ENCODE measurements at places on chromosomes 7 and 10.
A peak's percentile ranks its signal among the peaks of the same experiment; 100 is the strongest.

DNA sequence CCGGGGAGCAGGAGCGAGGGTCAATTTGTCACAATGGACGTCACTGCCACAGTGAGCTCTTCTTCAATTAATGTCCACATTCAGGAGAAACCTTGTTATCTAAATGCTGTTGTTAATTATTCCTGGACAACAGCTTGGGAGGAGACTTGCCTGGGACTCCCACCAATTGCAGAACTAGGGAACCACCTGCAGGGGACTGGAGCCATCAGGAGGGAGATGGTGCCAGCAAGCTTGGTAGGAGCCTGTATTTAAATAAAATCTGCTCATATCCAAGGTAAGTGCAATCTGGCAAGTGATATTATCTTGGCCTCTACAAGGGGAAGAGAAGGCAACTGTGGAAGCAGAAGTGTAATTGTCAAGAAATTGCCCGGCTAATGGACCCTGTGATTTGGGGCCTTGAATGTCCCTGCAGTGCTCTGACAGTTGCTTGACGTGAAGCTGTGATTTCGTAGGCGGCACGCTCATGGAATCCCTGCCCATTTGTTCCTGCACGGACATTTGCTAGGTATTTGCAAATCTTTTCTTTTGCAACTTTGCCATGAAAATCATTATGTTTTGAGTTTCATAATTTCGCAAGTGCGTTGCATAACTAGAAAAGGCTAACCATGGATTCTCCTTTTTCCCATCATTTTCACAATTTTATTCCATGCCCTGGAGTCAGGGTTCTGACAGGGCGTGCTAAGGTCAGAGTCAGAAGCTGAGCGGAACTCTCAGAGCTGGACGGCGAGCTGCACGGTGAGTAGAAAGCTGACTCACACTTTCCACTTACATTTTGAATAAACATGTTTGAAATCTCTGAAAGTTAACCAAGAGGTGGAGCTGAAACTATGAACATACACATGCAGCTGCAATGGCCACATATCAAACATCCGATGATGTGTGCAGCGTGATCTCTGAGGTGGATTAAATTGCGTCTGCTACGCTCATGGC lies 84.9 kb upstream of the TCERG1L start:
- DNase-seq, result no peak

DNA sequence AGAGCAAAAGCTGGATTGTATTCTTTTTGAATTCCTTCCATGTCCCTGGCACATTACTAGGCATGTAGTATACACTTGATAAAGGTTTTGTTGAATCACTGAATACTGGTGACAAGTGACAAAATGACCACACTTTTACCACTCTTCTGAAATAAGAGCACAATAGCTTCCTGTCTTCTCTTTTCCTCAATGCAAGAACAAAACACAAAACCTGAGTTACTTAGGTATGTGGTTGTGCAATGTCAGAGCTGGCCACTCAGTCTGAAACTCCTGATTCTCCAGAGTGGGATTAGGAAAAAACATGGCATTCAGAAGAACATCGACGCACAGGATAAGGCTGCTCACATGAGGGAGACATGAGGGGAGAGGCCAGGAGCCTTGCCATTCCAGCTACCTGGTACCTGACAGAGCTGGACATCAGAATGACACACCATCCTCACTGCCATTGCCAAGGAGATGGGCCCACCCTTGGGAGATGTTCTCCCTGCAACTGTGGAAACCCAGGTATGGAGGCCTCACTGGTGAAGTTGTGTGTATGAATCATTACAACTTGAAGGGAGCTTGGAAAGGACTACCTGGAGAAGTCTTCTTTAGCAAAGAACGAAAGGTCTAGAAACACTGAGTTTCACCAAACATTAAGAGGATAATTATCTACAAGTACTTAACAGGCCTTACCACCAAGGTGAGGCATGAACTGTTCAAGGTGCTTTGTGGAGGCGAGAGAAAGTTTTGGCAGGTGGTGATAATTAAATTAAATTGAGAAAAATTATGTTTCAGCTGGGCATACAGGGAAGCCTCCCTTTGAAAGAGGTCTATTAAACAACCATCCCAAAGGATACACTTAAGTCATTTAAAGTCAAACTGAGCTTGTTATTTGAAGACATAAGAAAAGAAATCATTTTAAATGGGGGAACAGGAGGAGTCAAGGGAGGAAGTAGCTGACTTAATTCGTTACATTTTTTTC lies 246.5 kb upstream of the AOAH start:
- DNase-seq, result no peak

- DNase-seq, result no peak
These were observed 189.3 kb downstream of the ELMO1 start for GRCh38 chr7:37259319-37259821.

DNA sequence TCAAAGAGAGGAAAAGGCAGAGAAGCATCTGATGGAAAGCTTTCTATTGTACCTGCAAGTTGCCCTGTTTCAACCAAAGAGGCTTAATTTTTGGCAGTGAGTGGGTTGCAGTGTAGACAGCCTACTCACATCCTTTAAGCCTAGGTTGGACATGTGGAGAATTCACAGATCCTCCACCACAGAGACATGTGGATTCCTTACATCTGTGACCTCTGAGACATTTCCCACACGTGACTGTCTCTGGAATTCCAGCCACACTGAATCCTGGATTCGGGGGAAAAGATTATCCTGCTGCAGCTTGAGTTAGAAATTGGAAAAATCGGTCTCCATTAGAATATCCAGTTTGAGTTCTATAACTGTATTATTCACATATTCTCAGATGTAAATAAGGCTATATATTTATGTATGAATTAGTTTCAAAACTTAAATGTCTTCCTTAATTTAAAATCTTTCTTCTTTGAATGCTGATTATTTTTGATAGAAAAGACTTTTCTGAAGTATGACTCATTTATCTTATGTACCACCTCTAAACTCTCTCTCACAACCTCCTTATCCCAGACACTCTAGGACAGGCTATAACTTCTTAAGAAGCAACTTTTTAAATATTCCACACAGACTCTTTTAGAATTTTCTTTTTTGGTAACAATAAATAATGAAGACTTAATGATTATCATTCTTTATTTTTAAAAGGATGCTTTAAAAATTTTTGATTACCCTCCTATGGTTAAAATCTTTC lies 123.3 kb downstream of the TWIST1 start:
- no peak for DNase-seq

DNA sequence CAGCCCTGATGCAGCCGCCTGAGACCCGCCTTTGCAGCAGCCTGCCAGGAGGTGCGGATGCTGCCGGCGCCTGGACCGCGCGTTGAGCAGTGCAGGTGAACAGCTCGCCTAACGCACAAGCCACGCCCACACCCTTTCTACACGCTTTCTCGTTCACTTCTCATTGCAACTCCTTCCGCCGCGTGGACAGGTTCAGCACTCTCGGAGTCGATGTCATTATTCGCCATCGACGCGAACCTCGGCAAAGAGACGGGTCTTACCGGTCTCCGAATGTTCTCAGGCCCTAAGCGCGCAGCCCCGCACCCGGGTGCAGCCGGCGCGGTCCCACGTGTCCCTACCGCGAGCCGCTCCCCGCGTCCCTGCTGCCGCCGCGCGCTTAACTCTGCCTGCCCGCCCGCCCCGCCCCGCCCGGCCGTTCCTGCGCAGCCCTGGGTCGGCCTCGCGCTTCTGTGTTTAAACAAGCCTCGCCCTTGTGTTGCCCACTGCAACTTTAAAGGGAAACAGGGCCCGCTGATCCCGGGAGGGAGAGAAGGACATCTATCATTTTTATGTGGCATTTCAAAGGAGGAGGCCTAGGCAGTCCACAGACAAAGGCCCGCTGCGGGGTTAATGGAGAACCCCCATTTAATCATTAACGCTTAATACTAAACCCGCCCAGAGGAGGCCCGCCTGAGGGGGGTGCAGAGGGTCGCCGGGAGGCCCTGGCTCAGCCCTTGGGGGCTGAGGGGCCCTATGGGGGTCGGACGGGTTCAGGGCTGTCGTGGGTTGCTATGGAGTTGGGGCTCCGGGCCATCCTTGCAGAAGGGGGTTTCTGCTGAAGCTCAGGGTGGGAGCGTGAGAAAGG lies 128.5 kb downstream of the WDR11 start:
- DNase-seq, result peak; percentile 19

DNA sequence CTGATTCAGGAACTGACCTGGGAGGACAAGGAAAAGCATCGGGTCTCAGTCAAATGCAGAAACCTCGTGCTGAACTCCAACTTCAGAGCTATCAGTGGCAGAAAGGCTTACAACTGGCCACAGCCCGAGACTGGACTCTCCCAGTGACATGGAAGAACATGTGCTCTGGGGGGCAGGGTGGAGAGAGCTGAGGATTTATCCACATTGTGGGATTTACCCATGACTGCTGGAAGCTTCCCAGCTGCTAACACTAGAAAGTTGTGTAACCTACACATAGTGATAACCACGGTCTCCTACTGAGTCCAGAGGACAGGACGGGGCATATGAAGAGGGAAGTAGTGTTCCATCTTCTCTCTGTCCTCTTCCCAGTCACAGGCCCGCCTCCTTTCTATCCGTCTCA lies 103.4 kb downstream of the ITIH5 start:
- no peak for DNase-seq

- DNase-seq, result no peak
These were observed 45.3 kb upstream of the BAMBI start for GRCh38 chr10:28631896-28632583.

GRCh38 chr10:89645742-89646172 lies 715 bp upstream of the PANK1 start:
- no peak for DNase-seq

DNA sequence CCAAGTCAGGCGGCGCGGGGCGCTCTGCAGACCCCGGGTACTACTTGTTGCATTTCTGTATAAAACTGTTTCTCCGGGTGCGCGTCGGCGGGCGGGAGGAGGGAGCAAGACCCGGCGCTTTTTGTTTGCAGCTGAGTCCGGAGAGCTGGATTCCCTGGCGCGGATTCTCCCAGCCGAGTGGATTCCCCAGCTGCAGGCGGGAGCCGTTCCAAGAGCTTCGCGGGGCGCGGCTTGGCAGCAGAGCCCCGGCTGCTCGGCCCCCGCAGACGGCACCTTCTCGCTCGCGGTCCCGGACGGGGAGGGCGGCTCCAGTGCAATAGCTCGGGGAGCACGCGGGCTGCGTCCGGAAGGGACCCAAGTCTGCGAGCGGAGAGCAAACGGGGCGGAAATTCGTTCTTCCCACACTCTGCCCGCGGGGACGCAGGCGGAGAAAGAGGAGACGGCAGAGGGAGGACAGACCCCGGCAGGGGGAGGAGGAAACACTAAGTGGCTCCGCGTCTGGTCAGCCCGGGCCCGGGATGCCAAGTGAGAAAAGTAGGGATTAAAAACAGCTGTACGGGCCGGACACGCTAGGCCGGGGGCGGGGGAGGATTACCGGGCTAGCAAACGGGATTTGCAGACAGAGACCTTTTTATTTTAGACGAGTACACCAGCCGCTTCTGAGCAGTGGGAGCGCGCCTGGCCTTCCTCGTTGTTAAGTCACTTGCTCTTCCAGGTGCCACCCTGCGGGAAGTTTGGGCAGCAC lies at the start of gene TRIL:
Gene TRIL, minus strand, starts transcription at position 96 of the 745 bp plus-strand sequence. CDS start 284 bp downstream, outside the sequence.
- DNase-seq, result no peak

DNA sequence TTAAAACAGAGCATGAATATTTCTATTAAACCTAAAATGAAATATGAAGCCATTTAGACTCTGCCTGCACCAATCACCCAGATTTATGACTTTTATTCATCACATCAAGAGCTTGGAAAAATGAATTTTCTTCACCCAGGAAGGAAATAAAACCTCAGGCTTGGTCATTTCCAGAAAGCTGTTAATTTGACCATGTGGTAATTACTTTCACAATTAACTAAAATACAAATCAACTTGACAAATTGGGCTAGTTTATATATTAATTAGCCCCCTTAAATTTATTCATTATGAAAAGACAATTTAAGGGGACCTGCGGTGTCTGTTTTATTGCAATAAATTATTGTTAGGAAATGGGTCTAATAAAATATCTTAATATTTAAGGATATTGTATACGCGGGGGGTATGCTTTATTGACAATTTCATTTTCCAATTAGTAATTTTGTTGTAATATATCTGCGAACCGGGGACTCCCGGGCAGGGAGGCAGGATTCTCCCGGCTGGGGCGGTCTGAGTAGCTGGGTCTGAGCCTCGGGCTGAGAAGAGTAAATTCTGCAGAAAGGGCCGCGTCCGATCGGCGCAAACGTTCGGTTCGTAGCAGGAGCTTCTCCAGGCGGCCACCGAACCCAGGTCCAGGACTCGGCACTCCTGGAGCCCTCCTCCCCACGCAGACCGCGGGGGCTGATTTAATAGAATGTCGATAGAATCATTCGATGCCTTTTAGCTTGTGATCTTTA lies 9.4 kb upstream of the MNX1 start:
- no peak for DNase-seq

- DNase-seq, result no peak
These were observed 39.2 kb downstream of the PNLIPRP3 start for GRCh38 chr10:116466715-116467422.

GRCh38 chr10:12484941-12485805 lies 135.8 kb downstream of the CAMK1D start:
- DNase-seq, result peak; percentile 51

GRCh38 chr10:14146501-14146900 lies 184.2 kb downstream of the FRMD4A start:
- DNase-seq, result no peak

GRCh38 chr10:99520040-99520846 lies 12.5 kb upstream of the NKX2-3 start:
- no peak for DNase-seq

GRCh38 chr7:117041007-117041406 lies 87.7 kb downstream of the ST7 start:
- DNase-seq, result no peak

- no peak for DNase-seq
These were observed 68.9 kb upstream of the HDAC9 start for GRCh38 chr7:18426564-18427226.

GRCh38 chr7:135512135-135512887 lies 2.4 kb upstream of the CNOT4 start:
- peak; percentile 26 for DNase-seq

- DNase-seq, result no peak
These were observed 85.2 kb upstream of the PIK3CG start for GRCh38 chr7:106779877-106780276.

DNA sequence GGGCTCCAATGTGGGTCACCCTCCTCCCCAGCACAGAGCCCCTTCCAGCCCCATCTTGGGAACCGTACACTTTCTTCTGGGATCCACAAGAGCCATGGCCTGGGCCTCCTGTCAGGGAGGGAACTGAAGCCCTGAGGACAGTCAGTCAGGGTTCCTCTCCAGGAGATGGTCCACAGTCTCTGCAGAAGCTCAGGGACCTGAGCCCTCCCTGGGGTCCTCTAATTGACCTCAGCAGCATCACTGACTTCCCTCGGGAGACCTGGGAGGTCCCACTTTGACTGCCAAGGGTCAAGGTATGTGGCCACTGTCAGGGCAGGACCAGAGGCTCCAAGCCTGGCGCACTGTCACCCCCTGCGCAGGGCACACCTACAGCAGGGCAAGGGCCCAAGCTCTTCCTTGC lies 32.3 kb downstream of the NOD1 start:
- DNase-seq, result no peak

- no peak for DNase-seq
These were observed 127.3 kb downstream of the LHPP start for GRCh38 chr10:124588736-124589490.

Measured in CD4-positive, alpha-beta T cell treated with Interleukin-17A for 4 hours (primary cell).